HT1080 (cell line): ENCODE measurements at places on chromosomes 11 and 22. TPM values are rescaled to one million over a fixed set of nuclear protein-coding genes. Genes with fewer than 3 reads are reported as not detected.

DNA sequence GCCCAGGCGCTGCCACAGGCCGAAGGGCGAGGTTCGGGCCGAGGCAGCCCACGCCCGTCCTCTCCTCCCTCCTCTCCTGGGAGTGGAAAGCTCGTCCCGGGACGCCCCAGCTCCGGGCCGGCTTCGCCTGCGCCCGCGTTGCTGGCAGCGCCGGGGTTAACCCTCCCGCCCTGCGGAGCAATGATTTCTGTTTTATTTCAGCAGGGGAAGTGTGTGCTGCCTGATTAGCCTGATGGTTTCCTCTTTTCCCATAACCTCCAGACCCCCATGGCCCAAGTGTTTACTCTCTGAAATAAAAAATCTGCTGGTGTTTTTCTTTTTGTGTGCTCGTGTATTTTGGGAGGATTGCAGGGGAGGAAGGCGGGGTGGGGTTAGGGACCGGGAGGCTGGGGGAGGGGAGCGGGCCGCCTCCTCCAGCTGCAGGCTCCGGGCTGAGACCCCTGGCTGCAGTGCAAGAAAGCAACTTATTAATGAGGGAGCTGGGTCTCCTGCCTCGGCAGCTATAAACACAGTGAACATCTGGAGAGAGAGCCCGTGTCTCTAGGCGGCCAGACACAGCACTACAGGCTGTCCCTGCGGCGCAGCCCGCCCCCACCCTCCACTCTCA, 38.6 kb downstream of the ETS1 start:
- no peak for DNase-seq

DNA sequence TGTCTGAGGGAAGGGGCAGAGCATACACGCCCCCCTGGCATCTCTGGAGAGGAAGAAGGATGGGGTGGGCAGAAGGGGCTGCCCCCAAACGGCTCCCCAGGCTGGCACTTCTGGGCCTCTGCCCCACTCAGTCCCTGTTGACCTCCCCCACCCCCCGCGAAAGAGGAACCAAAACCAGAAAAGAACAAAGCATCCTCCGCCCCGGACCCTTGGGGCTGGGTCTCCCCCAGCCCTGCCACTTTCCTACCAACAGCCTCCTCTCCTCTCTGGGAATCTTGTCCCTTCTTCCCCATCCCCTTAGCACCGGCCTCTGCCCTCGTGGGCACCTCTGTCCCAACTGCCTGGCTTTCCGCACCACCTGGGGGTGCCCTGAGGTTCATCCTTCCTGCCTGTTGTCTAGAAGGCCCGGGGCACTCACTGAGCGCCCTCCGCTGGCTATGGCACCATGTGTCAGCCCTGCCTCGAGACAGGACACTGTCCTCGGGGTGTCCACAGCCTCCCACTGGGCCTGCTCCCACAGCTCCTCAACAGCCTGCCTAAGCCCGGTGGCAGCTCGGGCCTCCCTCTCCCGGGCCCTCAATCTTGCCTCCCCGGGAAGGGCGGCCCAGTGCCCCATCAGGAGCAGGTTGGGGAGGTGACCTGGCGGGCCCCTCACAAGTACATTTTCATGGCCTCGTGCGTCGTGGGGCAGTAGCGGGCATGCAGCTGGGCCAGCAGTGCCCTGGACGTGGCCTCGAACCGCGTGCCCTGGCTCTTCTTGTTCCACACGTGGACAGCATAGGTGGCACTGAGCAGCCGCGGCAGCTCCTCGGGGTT, 28.2 kb downstream of the A4GALT start:
- DNase-seq = no peak

GRCh38 chr11:12942157-12942556, 67.0 kb upstream of the RASSF10 start:
- peak; percentile 5 for DNase-seq

DNA sequence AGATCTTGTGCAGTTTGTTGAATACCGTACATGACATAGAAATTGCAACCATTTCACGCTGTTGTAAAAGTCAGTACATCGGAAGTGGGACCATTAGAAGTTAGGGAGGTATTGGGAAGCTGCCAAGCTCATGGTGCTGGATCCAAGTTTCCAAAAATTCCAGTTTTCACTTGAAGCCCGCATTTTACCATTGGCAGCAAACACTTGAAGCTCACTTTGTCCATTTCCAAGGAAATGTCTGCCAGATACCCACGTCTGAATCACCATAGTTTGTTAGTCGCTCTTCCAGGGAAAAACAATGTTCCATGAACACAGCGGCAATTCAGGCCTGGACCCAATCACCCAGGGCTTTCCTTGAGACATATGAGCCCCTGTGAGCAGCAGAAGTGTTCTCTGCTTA, 22.6 kb upstream of the PARVB start:
- no peak for DNase-seq

GRCh38 chr11:44066732-44067141, 667 bp downstream of the ACCS start:
- DNase-seq = peak; percentile 72

The GPHA2 gene
- total RNA-seq = 0.53 TPM in 1 of 2 replicates, not detected in the other

The RAG1 gene
- total RNA-seq = 0.17 and 0.19 TPM in 2 replicates
